ENCODE measurements at places on chromosomes 4 and X.

GRCh38 chr4:40909363-40909876 is 159.7 kb downstream of the NSUN7 start:
- no peak for DNase-seq

DNA sequence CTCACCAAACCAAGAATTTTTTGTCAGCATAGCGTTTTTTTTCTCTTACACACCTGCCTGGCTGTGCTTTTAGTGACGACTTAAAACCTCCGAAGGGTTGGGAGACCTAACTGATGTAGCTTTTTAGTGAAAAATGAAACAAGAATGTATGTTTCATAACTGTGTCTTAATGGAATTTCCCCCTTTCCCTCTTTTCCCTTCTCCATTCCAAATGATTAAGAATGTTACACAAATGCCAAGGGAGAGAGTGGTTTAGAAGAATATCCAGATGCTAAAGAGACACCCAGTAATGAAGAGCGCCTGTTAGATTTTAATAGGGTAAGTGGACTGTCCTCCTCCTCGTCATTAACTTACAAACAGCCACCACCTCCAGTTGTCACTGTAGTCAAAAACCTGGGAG is 33.2 kb upstream of the TBC1D14 start:
- DNase-seq: no peak

GRCh38 chr4:174996079-174996478 is 77.9 kb downstream of the ADAM29 start:
- DNase-seq: no peak

GRCh38 chr4:123554801-123555232 is 158.2 kb downstream of the SPRY1 start:
- DNase-seq: no peak

DNA sequence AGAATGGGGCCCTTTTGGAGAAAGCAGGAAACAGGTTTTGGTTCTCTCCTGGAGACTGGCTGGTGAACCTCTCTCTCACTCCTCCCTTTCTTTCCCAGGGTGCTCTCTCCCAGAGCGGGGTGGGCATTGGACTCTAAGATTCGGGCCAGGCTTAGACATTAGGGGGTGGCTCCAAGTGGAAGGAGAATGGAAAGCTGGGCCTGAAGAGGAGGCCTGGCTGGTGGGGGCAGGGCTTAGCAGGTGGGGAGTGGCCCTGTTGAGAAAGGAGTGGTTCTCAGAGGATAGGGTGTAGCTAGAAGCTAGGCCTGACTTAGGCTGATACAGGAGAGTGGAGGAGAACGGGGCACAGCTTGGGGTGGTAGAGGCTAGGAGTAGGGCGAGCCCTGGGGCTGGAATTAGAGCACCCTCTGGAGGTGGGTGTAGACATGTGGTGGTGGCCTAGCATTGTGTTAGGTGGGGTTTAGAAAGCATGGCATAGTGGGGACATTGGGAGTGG is 5.7 kb downstream of the PLP2 start:
- no peak for DNase-seq

- no peak for DNase-seq
These were observed 104.1 kb downstream of the ASB9 start for GRCh38 chrX:15165832-15166231.

DNA sequence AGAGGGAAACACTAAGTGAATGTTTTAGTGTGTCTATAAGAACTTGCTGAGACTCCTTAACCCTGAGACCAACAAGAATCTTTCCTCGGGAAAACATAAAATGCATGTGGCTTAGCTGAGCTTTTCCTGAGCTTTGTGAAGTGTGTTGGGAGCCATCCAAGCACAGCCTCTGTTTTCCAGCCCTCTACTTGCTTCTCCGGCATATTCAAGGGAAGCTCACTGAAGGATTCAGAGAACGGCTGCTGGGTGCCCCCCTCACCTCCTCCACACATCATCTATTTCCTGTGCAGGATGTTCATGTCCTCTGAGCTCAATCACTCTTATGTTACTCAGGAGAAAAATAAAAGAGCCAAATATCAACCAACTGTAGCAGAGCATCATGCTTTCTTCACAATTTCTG is 492.1 kb downstream of the IL15 start:
- DNase-seq: no peak

- peak; percentile 8 for DNase-seq
These were observed 33.0 kb downstream of the HDX start for GRCh38 chrX:84469226-84469625.

All from NCI-H146 (cell line).